ENCODE measurements at places on chromosomes 13 and 19.

- no peak for DNase-seq
Measured at GRCh38 chr19:46975925-46976782, 43.5 kb upstream of the NPAS1 start.

DNA sequence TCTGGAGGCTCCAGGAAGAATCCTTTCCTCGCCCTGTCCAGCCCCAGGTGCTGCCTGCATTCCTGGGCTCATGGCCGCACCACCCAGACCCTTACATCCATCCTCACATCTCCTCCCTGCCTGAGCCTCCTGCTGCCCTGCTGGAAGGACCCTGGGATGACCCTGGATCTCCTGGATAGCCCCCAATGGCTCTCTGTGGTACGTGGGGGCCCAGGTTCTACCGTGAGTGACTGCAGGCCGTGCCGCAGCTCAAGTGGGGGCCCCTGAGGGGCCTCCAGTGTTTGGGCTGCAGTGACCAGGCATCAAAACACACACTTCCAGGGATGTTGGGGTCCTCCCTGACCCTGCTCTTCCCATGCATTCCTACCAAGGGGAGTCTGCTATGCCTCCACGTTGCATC lies 8.3 kb upstream of the MCF2L start:
- peak; percentile 8 for DNase-seq

DNA sequence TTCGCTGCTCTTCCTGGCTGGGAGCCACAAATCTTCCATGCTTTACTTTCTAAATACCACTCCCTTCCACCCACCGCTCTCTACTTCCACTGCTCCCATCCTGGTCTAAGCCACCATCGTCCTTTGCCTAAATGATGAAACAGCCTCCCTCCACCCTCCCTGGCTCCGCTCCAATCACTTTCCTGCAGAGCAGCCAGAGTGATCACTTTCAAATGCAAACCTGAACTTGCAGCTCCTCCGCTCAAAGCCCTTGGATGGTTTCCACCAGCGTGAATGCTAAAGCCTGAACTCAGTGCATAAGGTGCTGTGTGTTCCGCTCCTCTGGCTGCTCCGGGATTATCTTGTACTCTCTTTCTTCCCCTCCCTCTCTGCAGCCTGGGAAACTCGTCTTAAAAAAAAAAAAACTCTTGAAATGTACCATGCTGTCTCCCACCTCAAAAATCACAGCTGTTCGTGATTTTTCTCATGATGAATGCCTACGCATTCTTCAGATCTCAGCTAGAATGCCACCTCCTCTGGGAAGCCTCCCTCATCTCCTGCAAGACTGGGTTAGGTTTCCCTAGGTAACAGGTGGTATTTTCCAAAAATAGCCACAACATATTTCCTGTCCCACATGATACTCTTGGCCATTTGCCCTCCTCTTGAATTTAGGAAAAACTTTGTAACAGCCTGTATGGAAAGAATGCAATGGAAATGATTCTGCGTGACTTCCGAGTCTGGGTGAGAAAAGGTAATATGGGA lies 3.7 kb upstream of the SIN3B start:
- DNase-seq, result no peak

GRCh38 chr19:50377051-50377461 lies 799 bp downstream of the NR1H2 start:
- DNase-seq, result peak; percentile 68

GRCh38 chr13:48576448-48577010 lies 43.6 kb upstream of the RCBTB2 start:
- no peak for DNase-seq

- peak; percentile 62 for DNase-seq
Measured at GRCh38 chr19:10290876-10291553, 1.3 kb downstream of the ICAM5 start.

DNA sequence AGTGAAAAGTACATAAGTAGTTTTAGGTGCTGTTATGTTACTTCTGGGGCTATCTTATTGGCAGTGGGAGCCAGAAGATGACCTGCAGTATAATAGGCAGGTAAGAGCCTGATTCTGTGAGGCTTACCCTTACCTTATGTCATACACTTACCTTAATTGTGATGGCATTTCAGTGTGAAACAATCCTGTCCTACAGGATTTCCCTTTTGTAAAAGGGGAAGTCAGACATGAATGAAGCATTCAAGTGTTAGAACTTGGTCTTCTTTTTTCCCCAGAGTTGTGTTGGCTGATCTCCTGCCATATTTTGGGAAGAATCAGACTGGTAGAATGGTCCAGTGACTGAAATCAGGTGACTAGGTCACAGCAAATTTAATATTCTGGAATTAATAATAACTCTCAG lies 55.2 kb downstream of the SGCG start:
- no peak for DNase-seq

DNA sequence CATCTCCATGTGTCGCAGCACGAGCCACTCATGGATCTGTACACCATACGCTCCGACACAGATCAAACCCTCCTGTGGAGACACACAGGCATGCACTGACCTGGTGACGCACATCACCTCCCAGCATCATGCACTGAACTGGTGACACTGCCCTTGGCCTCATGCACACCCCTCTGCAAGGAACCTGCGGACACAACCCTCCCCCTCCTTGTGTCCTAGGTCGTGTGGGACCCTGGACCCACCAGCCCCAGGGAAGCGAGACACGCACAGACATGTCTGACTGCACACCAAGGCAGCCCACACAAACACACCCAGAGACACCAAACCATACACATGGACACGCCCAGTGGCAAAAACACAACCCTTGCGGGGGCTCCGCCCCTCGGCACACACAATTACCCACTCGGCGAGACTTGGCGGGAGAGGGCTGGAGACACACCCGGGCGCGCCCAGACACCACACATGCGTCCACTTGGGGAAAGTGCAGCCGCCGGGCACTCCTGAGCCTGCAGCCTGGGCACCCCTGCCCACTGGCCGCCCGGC lies 2.0 kb upstream of the KCNN4 start:
- no peak for DNase-seq

DNA sequence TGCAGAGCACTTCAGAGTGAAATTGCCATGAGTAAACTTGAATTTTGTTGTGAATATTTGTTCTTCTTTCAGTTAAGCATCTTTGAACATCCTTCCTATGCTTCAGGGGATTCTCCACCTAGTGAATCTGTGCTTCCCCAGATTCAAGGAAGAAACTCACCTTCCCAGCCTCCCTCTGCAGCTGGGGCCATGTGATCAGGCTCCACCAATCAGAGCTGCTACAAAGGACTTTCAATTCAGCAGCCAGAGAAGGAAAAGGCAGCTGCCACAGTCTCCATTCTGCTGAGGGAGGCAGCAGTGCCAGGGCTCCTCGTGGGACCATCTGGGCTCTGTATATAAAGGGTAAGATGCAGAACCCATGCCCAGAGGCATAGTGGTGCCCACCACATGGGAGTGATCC lies 89.7 kb upstream of the SIAH3 start:
- no peak for DNase-seq

- no peak for DNase-seq
Measured at GRCh38 chr13:95432141-95432540, 120.4 kb upstream of the CLDN10 start.

- peak; percentile 95 for DNase-seq
Measured at GRCh38 chr19:6460099-6460884, 700 bp upstream of the SLC25A23 start.

- no peak for DNase-seq
Measured at GRCh38 chr13:94327318-94327717, 152.2 kb downstream of the DCT start.

- no peak for DNase-seq
Measured at GRCh38 chr13:52345631-52346251, 60.2 kb downstream of the THSD1 start.

DNA sequence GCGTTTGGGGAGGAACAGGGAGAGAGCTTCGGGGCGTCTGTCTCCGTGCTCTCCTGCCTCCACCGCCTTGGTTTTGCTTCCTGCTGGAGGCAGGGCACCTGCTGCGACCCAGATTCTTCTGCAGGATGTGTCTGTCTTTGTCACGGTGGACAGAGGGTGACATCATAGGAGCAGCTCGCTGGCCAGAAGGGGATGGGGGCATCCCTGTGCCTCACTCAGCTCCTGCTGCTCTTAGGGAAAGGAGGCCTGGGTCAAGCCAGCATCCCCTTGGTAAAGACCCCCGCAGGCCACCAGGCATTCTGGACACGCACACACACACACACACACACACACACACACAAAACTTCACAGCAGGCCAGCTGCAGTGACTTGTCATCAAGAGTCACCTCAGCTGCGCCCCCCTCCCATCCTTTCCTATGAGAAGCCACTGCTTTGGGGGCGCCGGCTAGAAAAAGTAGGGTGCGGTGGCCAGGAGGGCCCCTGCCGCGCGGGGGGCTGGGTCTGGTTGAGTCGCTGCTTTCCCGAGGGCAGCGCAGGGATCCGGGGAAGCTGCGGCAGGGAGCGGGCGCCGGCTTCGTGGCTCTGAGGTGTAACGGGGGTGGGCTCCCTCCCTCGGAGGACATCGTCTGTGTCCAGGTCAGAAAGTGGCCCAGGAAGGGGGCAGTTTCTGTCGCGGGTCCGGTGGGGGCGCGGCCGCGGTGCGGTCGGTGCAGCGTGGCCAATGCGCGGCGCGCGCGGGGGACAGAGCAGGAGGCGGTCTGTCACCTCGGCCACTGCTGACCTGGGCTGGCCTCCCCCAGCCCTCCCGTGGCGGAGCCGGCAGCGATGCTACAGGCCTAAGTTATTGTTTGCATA lies 15.8 kb upstream of the NPAS1 start:
- no peak for DNase-seq

- no peak for DNase-seq
Measured at GRCh38 chr19:5093297-5093928, 124.5 kb downstream of the KDM4B start.

- DNase-seq, result no peak
Measured at GRCh38 chr19:50928831-50929230, 17.6 kb upstream of the KLK4 start.

- no peak for DNase-seq
Measured at GRCh38 chr13:100853434-100853833, 178.8 kb upstream of the TMTC4 start.

GRCh38 chr19:11138601-11139300 lies 16.8 kb downstream of the SPC24 start:
- no peak for DNase-seq

Measured in activated T-cell treated with anti-CD3 and anti-CD28 coated beads, Interleukin-2, amount 50 U/mL, for 1 hour (primary cell).